ENCODE measurements at places on chromosomes 2 and 18.

DNA sequence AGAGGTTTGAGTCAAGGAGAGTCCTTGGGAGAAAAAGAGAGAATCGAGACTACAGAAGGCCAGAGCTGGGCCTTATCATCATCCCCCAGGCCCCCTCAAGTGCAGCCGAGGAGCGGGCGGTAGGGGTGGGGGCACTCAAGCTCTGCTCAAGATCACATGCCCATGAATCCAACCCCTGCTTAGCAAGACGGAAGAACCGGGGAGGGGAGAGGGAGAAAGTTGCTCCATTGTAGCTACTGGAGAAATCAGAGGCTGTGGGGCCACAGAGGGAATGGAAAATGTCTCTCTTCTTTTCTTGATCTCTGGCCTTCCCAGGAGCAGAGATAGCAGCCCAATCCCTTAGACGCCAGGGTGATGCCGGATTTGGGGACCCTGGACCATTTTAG lies 14.6 kb downstream of the SLC4A3 start:
- DNase-seq = no peak

GRCh38 chr2:177540283-177540682 lies 147.7 kb downstream of the AGPS start:
- DNase-seq = no peak

DNA sequence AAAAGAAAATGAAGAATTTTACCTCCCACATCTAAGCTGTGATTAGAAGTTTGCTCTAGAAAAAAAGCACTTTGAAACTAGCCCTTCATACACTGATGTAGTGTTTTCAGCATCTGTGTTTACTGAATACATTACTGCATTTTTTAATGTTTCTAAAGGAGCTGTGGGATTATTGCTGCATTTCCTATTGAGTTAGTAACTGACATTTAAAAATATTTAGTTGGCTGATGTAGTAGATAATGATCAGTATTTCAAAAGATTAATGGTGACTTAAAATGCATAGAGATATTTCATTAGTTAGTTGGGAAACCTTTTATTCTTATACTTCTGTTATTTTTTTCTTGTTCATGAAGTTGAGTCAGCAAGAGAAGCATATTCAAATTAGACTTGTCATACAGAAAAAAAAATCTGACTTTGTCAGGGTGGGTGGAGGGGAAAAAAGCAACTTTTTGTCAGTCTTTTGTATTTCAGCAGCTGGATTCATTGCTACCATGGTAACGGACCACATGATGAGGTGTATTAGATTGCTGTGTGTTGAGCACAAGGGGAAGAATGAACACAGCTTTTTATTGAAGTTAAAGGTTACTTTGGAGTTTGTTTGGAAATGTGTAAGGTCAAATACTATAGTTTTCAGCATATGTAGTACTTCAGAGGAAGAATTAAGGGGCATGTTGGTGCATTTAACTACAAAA lies at the start of gene DTNA:
Gene DTNA (plus strand): TSS at position 549 of the 692 bp plus-strand sequence. CDS start 45,679 bp downstream, outside the sequence.
- DNase-seq = no peak

DNA sequence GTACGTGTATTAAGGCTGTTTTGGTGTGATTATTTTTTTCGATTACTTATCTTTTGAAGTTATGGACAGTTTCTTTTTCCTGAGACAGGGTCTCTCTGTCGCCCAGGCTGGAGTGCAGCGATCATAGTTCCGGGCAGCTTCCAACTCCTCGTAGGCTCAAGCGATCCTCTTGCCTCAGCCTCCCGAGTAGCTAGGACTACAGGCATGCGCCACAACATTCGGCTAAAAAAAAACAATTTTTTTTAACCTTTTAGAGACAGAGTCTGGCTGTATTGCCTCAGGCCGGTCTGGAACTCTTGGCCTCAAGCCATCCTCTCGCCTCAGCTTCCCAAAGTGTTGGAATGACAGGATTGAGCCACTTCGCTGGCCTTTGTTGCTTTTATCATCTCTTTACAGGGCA lies 945 bp downstream of the HAT1 start:
- DNase-seq = no peak

- no peak for DNase-seq
These were observed 234.5 kb downstream of the RBM43 start for GRCh38 chr2:151027151-151027550.

Measured in stimulated activated CD8-positive, alpha-beta memory T cell treated with anti-CD3 and anti-CD28 coated beads, Interleukin-2, amount 100 ng/mL, for 48 hours (primary cell).